HCT116 (cell line): ENCODE measurements at places on chromosomes 4 and X. TPM values are rescaled to one million over a fixed set of nuclear protein-coding genes. Genes with fewer than 3 reads are reported as not detected.

GRCh38 chr4:139175646-139176301, 1.2 kb downstream of the ELF2 start:
- peaks cover 35% of the 10 kb centered on the region for H3K4me1 ChIP-seq
- H3K36me3 ChIP-seq: no peaks in the 10 kb centered on the region
- peak; percentile 22 for DNase-seq
- H3K27ac ChIP-seq: peak overlapping the region; percentile 85
- peak overlapping the region; percentile 71 for H3K4me3 ChIP-seq

Gene ZNF157
- not detected for total RNA-seq

DNA sequence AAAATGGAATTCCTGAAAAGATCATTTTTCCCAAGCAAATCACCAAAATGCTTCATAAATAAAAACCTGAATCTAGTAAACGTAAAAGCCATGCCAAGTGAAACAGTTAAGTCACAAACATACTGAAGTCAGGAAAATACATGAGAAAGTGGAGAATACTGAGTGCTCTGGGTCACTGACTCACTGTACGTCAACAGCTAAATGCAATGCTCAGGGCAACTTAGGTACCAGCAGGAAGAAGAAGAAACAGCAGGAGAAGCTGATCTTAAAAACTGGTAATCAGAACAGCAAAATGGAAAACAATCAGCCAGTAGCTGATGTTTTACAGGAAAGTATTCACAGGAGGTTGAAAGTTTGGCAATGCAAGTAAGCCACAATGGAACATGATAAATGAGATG, 252.6 kb upstream of the ETNPPL start:
- no peaks in the 10 kb centered on the region for H3K4me1 ChIP-seq
- H3K4me3 ChIP-seq: no peak overlapping the region
- H3K27ac ChIP-seq: no peak overlapping the region
- no peak for DNase-seq

DNA sequence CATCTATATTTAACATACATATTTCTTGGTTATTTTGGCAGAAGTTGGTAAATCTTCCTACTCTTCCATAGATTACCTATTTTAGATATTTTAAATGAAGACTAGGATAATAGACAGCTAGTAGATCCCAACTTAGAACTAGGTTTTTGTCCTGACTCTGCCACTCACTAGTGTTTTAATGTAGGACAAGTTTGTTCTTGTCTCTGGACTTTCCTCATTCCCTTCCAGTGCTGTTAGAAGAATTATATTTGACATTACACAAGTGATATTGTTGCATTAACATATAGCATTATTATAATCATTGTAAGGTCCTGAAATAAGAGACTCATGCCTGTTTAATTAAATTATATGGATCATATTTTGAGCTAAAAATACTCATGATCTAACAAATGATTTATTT, 24.1 kb upstream of the ALB start:
- no peak overlapping the region for H3K27ac ChIP-seq
- no peaks in the 10 kb centered on the region for H3K4me1 ChIP-seq
- H3K27me3 ChIP-seq: no peaks in the 10 kb centered on the region
- H3K36me3 ChIP-seq: no peaks in the 10 kb centered on the region

- no peaks in the 10 kb centered on the region for H3K4me1 ChIP-seq
- H3K27me3 ChIP-seq: no peaks in the 10 kb centered on the region
- no peak overlapping the region for H3K4me3 ChIP-seq
- H3K36me3 ChIP-seq: no peaks in the 10 kb centered on the region
- H3K27ac ChIP-seq: no peak overlapping the region
Measured at GRCh38 chr4:2390146-2390545, 28.3 kb downstream of the ZFYVE28 start.

Gene ODAPH
- not detected for total RNA-seq

Gene HERC3
- total RNA-seq: 10.8 TPM

DNA sequence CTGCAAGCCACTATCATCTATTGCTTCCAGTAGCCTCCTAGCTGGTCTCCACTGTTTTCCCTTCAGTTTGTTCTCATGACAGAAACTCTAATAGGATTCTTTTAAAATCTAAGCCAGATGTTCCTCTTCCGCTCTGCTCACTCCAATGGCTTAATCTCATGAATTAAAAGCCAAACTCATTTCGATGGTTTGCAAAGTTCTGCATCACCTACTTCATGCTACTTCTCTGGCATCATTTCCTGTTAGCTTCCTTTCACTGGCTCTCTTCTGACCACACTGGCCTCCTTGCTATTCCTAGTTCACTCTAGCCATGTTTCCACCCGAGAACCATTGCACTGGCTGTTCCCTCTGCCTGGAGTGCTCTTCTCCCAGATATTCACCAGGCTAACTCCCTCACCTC, 102.0 kb upstream of the LSM6 start:
- no peak for DNase-seq
- no peaks in the 10 kb centered on the region for H3K4me1 ChIP-seq
- no peak overlapping the region for H3K4me3 ChIP-seq
- H3K36me3 ChIP-seq: no peaks in the 10 kb centered on the region
- H3K27me3 ChIP-seq: no peaks in the 10 kb centered on the region

Gene CENPVL3
- not detected for total RNA-seq

- H3K27me3 ChIP-seq: no peaks in the 10 kb centered on the region
- H3K27ac ChIP-seq: no peak overlapping the region
- H3K36me3 ChIP-seq: no peaks in the 10 kb centered on the region
- H3K4me3 ChIP-seq: no peak overlapping the region
- no peaks in the 10 kb centered on the region for H3K4me1 ChIP-seq
Measured at GRCh38 chrX:109785053-109785452, 52.0 kb upstream of the ACSL4 start.

Gene GPR50
- not detected for total RNA-seq

GRCh38 chrX:155148724-155149537, 67.3 kb upstream of the VBP1 start:
- no peaks in the 10 kb centered on the region for H3K4me1 ChIP-seq
- H3K27me3 ChIP-seq: no peaks in the 10 kb centered on the region
- no peak overlapping the region for H3K27ac ChIP-seq
- H3K4me3 ChIP-seq: no peak overlapping the region
- no peaks in the 10 kb centered on the region for H3K36me3 ChIP-seq
- no peak for DNase-seq

Gene CYTL1
- total RNA-seq: not detected

DNA sequence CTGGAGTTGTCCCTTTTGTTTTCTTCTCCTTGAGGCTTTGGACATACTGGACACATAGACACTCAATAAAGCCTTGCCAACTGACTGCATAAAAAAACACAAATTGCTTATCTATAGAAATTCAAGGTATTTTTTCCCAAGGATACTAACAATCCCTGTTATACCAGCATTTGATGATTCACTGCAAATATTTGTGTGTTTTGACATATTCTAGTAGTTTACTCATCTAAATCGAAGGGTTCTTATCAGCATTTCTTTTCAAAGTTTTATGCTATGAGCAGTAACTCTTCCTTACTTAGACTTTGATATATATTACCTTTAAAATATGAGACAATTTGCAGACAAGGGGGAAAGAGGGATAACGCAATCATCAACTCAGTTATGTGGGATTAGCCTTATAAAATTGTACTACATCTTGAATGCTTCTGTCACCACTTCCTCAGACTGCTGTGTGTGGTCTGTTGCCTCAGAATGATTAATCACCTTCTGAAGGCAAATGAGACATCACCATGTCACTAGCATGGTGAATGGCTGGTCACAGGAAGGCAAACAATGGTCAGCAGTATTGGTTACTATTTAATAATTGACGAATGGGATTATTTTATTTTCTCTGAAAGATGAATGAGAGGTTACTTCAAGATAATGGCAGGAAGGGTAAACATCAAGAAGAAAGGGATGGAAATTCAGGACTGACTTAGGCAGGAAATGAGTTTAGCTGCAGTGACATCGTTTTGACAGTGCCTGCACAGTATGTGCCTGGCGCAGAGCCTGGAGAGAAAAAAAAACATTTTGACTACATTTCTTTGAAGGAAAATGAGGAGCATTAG, 544.3 kb upstream of the CNKSR2 start:
- H3K4me1 ChIP-seq: no peaks in the 10 kb centered on the region
- no peak overlapping the region for H3K27ac ChIP-seq
- no peaks in the 10 kb centered on the region for H3K27me3 ChIP-seq
- no peak overlapping the region for H3K4me3 ChIP-seq

DNA sequence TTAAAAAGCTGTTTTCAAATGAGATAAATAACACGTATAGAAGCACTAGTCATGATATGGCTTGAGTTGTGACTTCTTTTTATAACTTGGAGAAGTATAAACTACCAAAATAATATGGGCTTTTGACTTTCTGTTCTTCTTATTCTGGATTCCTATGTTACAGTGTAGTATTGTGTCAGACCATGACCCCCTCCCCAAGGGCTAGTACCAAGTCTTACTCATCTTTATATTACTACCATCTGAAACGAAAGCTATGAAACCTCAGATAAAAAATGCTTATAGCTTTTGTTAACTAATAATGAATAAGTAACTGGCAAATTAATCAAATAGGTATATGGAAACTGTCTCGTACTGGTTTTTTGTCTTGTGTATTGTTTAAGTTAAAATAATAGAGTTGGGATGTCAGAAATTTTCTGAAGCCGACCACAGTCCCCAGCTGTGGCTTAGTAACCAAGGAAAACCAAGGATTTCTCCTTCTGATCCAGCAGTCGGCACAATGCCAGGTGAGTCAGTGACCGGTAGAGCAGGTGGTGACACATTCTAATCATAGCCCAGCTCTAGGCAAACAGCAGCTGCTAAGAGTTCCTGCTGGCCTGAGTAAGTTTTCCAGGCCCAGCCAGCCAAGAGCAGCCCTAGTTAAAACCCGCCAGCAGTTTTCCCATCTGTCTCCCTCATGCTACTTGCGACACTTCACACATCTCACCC, 163.3 kb upstream of the PRDX4 start:
- H3K36me3 ChIP-seq: no peaks in the 10 kb centered on the region
- peak; percentile 79 for DNase-seq
- H3K4me3 ChIP-seq: peak overlapping the region; percentile 17; the same call in 1 of the 2 replicates
- no peak overlapping the region for H3K27ac ChIP-seq
- H3K27me3 ChIP-seq: no peaks in the 10 kb centered on the region

DNA sequence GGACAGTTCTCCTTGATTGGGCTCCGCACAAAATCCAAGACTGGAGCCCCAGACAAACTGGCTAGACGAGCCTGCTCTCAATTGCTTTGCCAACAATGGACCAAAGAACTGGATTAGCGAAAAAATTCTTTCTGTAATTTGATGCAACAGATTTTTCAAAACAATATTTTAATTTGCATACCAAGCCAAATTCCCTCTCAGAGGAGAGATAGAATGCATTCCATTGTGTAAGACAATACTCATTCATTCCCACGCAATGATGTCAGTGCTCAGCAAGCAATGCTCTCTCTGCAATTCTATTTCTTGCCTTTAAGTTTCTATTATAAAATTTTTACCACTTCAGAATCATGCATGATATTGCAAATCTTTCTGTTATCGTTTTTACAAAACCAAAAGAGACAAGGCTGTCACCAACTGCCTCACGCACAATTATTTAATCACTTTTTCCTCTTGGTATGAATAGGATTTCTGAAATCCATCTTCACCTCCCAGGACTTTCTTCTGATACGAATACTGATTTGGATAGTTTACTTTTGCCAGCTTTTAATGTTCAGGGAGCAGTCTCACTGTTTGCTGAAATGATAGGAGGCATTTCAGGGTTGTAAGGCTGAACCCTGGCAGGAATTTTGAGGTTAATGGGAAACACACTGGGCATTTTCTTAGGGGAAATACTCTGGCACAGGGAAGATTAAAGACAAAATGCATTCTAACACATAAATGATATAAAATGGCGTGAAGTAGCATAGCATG, 46.1 kb upstream of the HCCS start:
- no peak overlapping the region for H3K27ac ChIP-seq
- DNase-seq: no peak
- H3K4me1 ChIP-seq: no peaks in the 10 kb centered on the region
- H3K4me3 ChIP-seq: no peak overlapping the region
- no peaks in the 10 kb centered on the region for H3K27me3 ChIP-seq

DNA sequence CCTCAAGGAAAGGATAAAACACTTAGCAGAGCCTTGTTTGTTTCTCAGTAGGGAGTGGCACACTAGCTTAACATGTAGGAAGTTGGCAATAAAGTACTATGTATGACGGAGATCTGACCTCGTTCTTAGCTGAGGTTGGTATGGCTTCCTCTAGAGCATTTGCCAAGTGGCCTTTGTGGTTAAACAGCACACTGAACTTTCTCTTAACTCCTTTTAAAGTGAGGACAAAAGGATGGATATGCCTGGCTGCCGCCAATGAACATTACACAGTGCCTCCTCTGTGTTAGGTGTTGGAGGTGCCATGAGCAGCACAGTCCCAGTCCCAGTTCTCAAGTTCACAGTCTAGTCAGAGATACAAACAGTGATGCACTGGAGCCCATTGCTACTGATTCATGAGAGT, 54.4 kb downstream of the VGLL1 start:
- H3K36me3 ChIP-seq: no peaks in the 10 kb centered on the region
- no peak overlapping the region for H3K27ac ChIP-seq
- no peak for DNase-seq

DNA sequence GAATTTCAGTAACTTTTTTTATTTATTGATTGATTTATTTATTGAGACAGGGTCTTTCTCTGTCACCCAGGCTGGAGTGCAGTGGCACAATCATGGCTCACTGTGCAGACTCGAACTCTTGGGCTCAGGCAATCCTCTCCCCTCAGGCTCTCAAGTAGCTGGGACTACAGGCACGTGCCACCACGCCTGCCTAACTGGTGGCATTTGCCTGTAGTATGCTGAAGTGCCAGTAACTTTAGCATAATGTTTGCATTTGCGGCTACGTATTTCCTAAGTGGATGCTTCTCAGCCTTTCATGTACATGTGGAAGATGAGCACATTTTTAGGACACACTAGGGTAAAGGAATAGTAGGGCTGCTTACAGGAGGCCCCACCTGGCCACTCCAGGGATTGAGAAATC, 45.3 kb upstream of the ATXN3L start:
- H3K27ac ChIP-seq: no peak overlapping the region
- no peak for DNase-seq
- no peaks in the 10 kb centered on the region for H3K4me1 ChIP-seq
- no peaks in the 10 kb centered on the region for H3K36me3 ChIP-seq
- no peaks in the 10 kb centered on the region for H3K27me3 ChIP-seq

GRCh38 chr4:7932287-7932686, 7.4 kb downstream of the AFAP1 start:
- H3K4me3 ChIP-seq: no peak overlapping the region
- H3K27ac ChIP-seq: no peak overlapping the region
- H3K4me1 ChIP-seq: peaks cover 30% of the 10 kb centered on the region

Gene EGF
- total RNA-seq: 0.57 TPM

GRCh38 chrX:68834371-68835103, 5.7 kb downstream of the EFNB1 start:
- no peaks in the 10 kb centered on the region for H3K27me3 ChIP-seq
- no peak overlapping the region for H3K27ac ChIP-seq
- no peaks in the 10 kb centered on the region for H3K36me3 ChIP-seq
- DNase-seq: no peak

Gene MAGEA8
- total RNA-seq: not detected

GRCh38 chr4:146179784-146180370, 4.4 kb downstream of the LSM6 start:
- H3K27ac ChIP-seq: no peak overlapping the region
- no peak for DNase-seq
- H3K4me3 ChIP-seq: no peak overlapping the region
- H3K4me1 ChIP-seq: peaks cover 16% of the 10 kb centered on the region
- peaks cover 2% of the 10 kb centered on the region; the same call in 1 of the 2 replicates for H3K36me3 ChIP-seq
- H3K27me3 ChIP-seq: no peaks in the 10 kb centered on the region

Gene CT45A8
- total RNA-seq: not detected

Gene AMOT
- 7.7 TPM for total RNA-seq

- no peaks in the 10 kb centered on the region for H3K27me3 ChIP-seq
- DNase-seq: no peak
- H3K36me3 ChIP-seq: no peaks in the 10 kb centered on the region
- no peak overlapping the region for H3K27ac ChIP-seq
Measured at GRCh38 chrX:267771-268261, 13.4 kb upstream of the PLCXD1 start.

Gene KDM5C
- 72.9 TPM for total RNA-seq

- no peak overlapping the region for H3K4me3 ChIP-seq
- no peak overlapping the region for H3K27ac ChIP-seq
- H3K27me3 ChIP-seq: no peaks in the 10 kb centered on the region
- H3K36me3 ChIP-seq: no peaks in the 10 kb centered on the region
- H3K4me1 ChIP-seq: no peaks in the 10 kb centered on the region
Measured at GRCh38 chr4:84258905-84259830, 239.9 kb downstream of the NKX6-1 start.
